Foreskin keratinocyte (primary cell): ENCODE measurements at places on chromosomes 3 and 15. TPM values are rescaled to one million over a fixed set of nuclear protein-coding genes. Genes with fewer than 3 reads are reported as not detected.
A peak's percentile ranks its signal among the peaks of the same experiment; 100 is the strongest.

ILDR1 gene
- 0.02 TPM in 1 of 2 replicates, not detected in the other for polyA plus RNA-seq

SOX14 gene
- not detected in 2 replicates for polyA plus RNA-seq

GNAI2 gene
- 243 and 258 TPM in 2 replicates for polyA plus RNA-seq

DNA sequence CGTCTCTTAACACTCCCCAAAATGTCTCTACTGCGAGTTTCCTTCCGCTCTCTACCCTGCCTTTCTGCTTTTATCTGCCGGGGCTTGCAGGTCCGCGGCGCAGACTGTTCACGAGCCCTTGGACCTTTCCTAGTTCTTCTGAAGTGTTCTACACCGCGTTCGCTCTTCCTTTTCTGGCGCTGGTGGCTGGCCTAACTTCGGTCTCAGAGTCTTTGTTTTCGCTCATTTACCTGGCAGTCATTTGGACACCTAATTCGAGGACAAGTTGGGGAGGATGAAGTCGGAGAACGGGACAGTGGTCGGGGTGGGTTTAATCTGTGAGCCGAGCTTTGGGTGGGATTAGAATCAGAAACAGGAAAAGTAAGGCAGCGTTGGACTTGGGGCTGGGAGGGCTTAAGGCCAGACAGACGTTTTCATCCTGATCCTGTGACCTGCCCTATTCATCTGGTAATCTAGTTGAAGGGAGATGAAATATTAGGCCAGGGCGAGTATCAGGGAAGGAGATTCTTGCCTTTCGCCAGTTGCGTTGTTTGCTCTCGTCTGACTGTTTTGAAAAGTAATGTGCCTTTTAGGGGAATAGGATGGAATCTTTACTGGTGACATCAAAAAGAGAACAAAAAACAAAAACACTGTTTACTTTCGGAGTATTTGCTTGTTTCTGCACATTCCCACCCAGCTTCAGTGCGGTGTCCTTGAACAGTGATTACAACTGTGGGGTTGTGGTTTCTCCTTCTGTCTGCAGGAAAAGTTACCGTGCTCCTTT lies 1.8 kb downstream of the DIPK2A start:
- DNase-seq, result peak; percentile 86

- DNase-seq, result no peak
Observed at GRCh38 chr15:75677465-75678323, 30.0 kb downstream of the SNX33 start.

- DNase-seq, result peak; percentile 91
Observed at GRCh38 chr3:32443478-32443877, 51.8 kb downstream of the CMTM7 start.

DNA sequence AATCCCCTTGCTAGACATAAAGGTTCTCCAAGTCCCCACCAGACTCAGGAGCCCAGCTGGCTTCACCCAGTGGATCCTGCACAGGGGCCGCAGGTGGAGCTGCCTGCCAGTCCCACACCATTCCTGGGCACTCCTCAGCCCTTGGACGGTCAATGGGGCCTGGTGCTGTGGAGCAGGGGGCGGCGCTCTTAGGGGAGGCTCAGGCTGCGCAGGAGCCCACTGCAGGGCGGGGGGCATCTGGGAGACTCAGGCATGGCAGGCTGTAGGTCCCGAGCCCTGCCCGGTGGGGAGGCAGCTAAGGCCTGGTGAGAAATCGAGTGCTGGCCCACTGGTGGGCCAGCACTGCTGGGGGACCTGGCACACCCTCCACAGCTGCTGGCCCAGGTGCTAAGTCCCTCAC lies 75.1 kb upstream of the TBC1D5 start:
- no peak for DNase-seq

DNA sequence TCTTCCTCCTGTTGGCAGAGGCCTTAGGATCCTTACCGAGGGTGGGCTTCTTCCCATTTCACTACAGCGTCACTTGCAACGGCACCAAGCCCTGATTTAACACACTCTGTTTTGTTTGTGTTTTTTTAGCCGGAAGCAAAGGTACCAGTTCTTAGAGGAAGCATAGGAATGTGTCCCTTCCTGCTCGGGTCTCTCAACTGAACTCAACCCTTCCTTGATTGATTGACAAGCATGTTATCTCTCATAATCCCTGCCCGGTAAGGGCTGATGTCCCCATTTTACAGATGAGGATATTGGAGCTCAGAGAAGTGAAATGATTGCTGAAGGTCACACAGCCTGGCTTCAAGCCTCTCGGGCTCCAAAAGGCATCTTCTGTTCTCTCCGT lies 26.6 kb upstream of the MAGEF1 start:
- no peak for DNase-seq

DNA sequence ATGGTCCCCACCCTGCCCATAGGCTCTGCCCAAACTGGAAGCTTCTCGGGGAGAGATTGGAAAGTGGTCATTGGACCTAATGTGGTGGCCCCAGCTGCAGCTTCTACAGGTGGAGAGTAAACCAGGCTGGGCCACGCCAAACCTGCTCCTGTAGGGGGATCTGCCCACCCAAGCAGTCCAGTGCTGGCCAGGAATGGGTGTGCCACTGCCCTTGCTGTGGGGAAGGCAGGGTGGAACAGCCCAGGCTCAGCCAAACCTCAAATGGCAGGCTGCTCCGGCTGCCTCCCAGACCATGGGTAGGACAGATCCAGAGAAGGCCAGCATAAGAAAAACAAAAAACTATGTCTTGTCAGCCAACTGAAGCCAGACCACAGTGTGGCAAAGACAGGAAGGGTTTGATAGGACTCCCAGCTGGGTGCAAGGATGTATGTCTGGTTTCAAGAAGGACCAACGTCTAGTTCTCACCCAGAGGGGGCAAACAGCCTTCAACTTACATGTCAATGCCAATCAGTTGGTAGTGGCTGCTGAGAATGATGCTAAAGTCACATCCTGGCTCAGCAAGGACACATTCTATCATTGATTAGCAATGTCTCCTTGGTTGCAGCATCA lies 267.3 kb downstream of the UACA start:
- no peak for DNase-seq

- DNase-seq, result no peak
Observed at GRCh38 chr3:156761007-156761406, 65.1 kb upstream of the LEKR1 start.

GRCh38 chr15:77001966-77002365 lies 7.0 kb downstream of the PSTPIP1 start:
- no peak for DNase-seq

- no peak for DNase-seq
Observed at GRCh38 chr15:36598529-36599177, 19.2 kb downstream of the CDIN1 start.

DNA sequence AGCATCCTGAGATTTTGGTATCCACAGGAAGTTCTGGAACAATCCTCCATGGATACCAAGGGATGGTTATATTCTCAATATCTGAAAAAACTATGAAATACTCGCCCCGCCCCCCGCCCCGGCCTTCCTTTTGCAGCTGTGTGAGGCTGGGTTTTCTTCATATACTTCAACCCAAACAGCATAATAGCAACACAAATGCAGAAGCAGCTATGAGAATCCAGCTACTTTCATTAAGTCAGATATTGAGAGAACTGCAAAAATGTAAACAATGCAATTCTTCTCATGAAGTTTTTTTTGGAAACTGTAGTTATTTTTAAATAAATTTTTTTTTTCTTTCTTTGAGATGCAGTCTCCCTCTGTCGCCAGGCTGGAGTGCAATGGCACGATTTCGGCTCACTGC lies 10.9 kb upstream of the IDH2 start:
- DNase-seq, result no peak

GRCh38 chr3:112561484-112561733 lies 353 bp downstream of the ATG3 start:
- DNase-seq, result no peak

GRCh38 chr15:95326431-95327182 lies 1003.9 kb upstream of the NR2F2 start:
- DNase-seq, result no peak

DNA sequence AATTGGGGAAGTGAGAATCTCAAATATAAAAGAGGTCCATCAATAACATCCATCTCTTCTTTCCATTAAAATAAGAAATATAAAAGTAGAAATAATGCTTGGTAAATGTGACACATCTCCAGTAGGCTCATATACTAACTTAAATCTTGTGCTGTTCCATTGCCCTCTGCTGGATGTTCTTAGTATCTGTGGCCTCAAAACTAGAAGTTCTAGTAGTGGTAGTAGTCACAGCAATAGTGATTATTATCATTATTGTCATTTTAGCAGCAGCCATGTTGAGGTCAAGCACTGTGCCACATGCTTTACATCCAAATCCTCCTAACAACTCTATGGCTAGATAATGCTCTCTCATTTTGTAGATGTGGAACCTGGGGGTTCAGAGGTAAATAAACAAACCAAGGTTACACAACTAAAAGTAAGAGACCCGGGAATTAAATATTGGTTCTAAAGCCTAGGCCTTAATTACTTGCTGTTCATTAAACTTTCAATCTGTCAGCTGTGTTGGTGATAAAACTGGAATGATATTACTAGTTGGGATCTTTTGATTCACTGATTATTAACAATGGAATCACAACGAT lies 20.2 kb upstream of the BTLA start:
- DNase-seq, result peak; percentile 55

- peak; percentile 98 for DNase-seq
Observed at GRCh38 chr15:31024330-31024729, 32.9 kb upstream of the MTMR10 start.

DNA sequence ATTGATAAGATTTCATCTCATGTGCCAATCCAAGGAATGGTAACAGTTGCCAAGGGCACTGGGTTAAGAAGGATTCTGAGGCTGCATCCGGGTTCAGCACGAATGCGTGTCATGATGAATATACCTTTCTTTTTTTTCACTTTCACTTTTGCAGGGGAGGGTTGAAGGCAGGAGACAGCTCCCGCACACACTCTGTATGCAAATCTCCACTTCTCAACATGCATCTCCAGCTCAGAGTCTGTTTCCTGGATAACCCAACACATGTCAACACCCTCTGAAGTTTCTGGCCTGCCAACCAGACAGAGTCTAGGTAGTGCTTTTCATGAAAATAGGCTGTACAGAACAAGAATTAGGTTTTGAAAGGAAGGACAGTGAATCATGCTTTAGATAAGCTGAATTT lies 21.6 kb downstream of the B4GALT4 start:
- no peak for DNase-seq

GRCh38 chr3:71601811-71602210 lies 18.3 kb upstream of the FOXP1 start:
- peak; percentile 78 for DNase-seq

DNA sequence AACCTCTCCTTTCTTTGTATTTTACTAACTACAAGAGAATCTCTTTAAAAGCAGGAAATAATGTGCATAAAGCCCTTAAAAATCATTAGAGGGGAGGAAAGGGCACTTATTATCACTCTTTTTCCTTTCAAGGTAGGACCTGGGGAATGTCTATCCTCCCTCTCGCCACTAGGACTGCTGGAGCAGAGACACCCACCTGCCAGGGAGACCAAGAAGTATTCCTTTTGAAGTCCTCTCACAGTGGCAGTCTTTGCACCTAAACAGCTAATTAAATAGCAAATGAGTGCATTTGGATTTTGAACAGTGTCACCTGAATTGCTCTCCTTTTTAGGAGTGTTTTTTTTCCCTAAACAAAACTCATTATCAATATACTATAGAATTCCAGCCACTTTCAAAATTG lies 874.1 kb downstream of the ZPLD1 start:
- no peak for DNase-seq

DNA sequence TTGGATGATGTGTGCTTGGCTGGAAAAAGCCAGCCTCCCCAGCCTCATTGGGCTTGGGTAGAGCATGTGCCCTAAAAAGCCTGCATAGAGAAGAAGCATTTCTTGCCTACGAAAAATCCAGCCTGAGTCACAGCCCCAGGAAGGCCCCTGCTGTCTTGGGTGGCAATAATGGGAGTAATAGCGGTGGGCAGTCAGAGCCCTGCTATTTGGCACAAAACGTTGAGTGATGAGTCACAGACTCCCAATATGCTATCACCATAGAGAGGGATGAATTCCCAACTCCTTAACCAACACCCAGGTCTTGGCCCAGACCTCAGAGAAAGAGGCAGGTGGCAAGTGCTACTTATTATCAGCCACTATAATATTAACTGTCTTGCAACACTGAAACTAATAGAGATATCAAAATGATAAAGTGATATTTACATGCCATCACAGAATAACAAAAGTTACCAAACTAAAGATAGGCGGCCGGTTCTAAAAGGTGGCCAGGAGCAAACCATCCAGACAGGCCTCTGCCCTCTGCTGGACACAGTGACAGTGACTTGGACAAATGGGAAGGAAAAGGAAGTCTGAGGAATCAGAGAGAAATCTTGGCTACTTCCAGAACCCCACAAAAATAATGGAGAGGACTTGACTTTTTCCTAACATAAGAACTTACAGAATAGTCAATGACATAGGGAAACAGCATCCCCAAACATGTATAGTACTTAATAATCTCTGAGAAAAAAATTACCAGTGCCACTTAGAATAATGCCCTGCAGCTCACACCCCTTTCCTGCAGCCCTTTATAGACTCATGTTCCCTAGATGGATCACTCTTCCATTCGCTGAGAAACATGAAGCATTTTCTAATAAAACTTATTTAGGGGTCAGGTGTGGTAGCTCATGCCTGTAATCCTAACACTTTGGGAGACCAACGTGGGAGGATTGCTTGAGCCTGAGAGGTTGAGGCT lies 51.9 kb upstream of the MUC13 start:
- peak; percentile 95 for DNase-seq

DNA sequence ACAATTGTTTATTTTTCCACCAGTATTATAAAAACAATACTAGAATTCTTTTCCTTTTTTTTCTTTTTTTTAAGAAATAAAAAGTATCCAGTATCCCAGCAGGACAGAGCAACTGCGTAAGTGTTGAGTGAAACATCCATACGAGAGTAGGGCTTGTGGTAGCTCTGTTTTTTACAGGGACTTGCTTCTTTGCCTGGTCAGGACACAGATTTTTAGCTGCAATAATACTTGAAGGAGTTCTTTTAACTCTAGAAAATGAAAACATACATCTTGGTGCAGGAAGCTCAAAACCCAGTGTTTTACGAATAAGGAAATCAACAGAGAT lies 297.7 kb upstream of the NR2E3 start:
- DNase-seq, result no peak

- no peak for DNase-seq
Observed at GRCh38 chr3:29181872-29182271, 99.0 kb upstream of the RBMS3 start.
